ENCODE measurements at places on chromosomes 2 and 18. TPM values are rescaled to one million over a fixed set of nuclear protein-coding genes. Genes with fewer than 3 reads are reported as not detected.

The MAP3K19 gene
- total RNA-seq: not detected

The HOXD12 gene
- not detected for total RNA-seq

The SPR gene
- total RNA-seq: 25.9 TPM

GRCh38 chr2:169129703-169130243, 60.4 kb downstream of the DHRS9 start:
- H3K27ac ChIP-seq: no peak overlapping the region
- no peaks in the 10 kb centered on the region for H3K36me3 ChIP-seq
- H3K4me1 ChIP-seq: no peaks in the 10 kb centered on the region
- H3K4me3 ChIP-seq: no peak overlapping the region

DNA sequence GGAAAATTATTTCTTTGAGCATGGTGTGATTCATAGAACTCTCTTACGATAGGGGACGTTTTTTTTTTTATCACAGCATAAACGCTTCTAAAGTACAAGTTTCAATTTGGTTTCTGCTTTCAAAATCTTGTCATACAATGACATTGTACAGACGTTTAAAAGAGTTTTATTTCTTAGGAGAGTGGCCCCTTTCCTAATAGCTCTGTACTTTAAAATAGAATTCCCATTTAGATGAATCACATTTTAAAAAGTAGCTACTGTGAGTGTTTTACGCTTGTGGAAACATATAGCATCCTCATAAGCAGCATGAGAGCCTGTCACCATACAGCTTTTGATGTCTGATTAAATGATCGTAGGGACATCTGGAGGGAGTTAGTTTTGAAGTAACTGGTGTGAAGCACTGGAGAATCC, 510.9 kb downstream of the PARD3B start:
- H3K36me3 ChIP-seq: no peaks in the 10 kb centered on the region
- H3K4me3 ChIP-seq: peak overlapping the region; percentile 63
- peak overlapping the region; percentile 46 for H3K27ac ChIP-seq
- no peaks in the 10 kb centered on the region for H3K27me3 ChIP-seq

- no peaks in the 10 kb centered on the region for H3K36me3 ChIP-seq
- no peaks in the 10 kb centered on the region for H3K4me1 ChIP-seq
- H3K4me3 ChIP-seq: no peak overlapping the region
These were observed 39.1 kb downstream of the NFATC1 start for GRCh38 chr18:79434607-79435401.

DNA sequence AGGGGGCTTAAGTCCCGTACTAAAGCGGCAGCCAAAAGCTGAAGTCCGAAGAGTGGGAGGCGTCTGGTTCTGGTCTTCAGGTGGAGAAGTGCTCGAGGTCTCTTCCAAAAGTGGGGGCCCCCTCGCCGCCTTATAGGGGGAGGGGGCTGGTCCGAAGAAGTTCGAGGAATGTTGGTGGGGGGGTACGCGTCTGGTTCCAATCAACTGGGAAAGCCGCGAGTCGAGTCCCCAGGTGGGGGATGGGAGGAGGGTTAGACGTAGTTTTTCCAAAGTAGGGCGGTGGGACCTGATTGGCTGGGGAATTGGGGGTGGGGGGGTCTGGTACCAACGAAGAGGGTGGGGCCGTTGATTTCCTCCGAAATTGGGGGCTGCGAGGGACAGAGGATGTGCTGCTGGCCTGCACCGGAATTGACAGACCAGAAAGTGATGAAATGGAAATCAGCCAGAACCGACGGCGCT, 594 bp downstream of the ITM2C start:
- H3K27ac ChIP-seq: no peak overlapping the region
- no peaks in the 10 kb centered on the region for H3K36me3 ChIP-seq
- peaks cover 3% of the 10 kb centered on the region for H3K4me1 ChIP-seq

DNA sequence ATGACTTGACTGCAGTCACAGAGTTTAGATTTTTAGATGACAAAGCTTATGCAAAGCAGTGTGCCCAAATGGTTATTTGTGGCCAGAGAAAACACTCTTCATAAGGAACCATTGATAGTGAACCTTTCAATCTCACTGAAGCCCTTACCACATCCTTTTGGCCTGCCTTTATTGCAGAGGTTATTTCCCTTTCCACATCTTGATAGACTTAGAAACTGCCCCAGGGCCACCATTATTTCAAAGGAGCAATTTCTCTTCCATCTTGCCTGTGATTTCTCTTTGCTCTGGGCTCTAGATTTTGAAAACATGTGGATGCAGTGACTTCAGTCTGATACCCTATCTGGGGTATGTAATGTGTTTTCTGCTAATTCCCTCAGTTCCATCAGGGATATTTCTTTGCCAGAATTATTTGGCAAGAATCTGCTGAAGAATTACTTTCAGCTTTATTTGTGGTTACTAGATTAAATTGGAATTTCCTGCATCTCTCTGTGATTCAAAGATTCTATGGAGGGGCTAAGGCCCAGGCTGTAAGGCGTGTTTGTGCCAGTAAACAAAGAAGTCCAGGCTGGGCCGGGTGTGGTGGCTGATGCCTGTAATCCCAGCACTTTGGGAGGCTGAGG, 51.0 kb downstream of the MOGAT1 start:
- no peaks in the 10 kb centered on the region for H3K36me3 ChIP-seq
- peaks cover 2% of the 10 kb centered on the region for H3K4me1 ChIP-seq
- DNase-seq: peak; percentile 79
- no peaks in the 10 kb centered on the region for H3K27me3 ChIP-seq
- H3K27ac ChIP-seq: no peak overlapping the region

DNA sequence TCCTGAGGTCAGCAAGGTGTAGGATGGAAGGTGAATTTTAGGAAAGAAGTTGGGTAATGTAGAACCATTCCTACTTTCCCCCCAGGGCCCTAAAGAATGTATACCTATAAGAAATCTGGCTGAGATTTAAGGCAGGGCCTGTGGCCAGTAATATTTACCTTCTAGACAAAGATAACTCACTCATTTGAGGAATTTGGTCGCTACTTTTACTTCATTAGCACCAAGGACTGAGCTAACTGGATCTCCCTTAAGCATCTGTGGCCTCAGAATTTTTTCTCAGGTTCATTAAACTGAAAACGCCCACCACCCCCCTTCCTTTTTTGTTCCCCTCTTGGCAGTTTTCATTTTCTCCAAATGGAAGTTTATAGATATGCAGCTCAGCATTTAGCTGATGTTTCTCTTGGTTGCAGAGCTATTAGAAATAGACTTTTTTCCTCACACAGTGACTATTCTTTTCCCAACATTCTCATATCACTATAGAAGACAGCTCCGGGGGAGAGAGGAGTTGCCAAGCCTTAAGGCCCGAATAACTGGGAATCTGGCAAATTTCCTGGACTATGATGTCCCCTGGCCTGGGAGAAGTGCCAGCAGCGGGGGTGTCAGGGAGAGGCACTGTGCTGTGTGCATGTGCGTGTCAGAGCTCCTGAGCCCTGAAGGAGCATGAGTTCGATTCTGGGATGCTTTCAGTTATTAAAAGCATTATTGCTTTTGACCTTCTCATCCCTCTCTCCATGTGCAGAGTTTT, 310.9 kb downstream of the PRKCE start:
- H3K4me1 ChIP-seq: peaks cover 22% of the 10 kb centered on the region
- no peak overlapping the region for H3K4me3 ChIP-seq
- no peaks in the 10 kb centered on the region for H3K27me3 ChIP-seq

DNA sequence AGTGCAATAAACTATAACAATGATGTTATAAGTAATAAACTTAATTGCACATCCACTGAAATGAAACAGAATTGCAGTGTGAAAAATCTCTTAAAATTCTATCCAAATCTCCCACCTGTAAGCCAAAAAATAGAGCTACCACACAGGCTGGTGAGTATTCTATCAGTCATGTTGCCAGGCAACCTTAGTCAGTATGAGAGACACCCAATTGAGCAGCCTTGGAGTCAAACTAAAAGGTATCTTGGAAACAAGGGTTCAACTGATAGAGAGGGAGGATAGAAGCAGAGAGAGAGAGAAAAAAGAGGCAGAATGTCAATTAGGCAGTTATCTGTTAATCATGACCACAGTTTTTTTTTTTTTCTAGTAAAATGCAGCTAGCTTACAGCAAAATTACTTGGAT, 45.8 kb downstream of the GALNT13 start:
- no peak overlapping the region for H3K4me3 ChIP-seq
- H3K4me1 ChIP-seq: no peaks in the 10 kb centered on the region
- H3K36me3 ChIP-seq: no peaks in the 10 kb centered on the region
- H3K27ac ChIP-seq: no peak overlapping the region

DNA sequence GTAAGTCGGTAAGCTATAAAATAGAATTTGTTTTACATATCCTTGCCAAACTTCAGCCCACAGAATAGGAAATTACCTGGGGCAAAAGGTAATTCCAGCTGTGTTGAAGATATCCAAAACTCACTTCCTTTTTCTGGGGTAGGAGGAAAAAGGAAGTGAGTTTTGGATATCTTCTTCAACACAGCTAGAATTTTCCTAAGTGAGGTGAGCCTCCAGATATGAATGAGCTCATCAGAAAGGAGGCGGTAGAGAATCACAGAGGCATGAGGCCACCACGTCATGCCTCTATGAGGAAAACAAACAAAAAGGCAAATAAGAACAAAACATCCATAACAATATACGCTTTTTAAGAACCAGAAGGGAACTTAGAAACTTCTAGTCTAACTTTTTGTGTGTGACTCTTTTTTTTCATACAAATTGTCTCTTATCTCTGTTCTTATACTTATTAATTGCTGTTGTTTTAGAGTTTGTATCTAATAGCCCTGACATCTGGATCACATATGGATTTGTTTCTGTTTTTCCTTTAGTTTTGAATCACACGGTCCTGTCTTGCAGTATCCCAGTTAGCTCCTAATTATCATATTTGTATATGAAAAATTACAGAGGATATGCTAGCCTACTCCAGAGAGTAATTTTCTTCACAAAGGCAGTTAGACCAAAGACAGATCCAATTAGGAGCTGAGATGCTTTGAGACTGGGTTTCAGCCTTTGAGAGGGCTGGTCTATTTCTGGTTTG, 104.5 kb downstream of the RBM43 start:
- no peaks in the 10 kb centered on the region for H3K27me3 ChIP-seq
- no peak overlapping the region for H3K4me3 ChIP-seq
- H3K27ac ChIP-seq: no peak overlapping the region
- no peak for DNase-seq
- H3K4me1 ChIP-seq: no peaks in the 10 kb centered on the region
- H3K36me3 ChIP-seq: no peaks in the 10 kb centered on the region

GRCh38 chr2:66576561-66577320, 141.8 kb downstream of the MEIS1 start:
- no peaks in the 10 kb centered on the region for H3K36me3 ChIP-seq
- peaks cover 10% of the 10 kb centered on the region for H3K4me1 ChIP-seq
- no peaks in the 10 kb centered on the region for H3K27me3 ChIP-seq
- peak overlapping the region; percentile 91 for H3K27ac ChIP-seq
